NCI-H2029 treated with DMSO at 0.1 percent for 48 hours (cell line): ENCODE measurements at places on chromosomes 5 and 9.

DNA sequence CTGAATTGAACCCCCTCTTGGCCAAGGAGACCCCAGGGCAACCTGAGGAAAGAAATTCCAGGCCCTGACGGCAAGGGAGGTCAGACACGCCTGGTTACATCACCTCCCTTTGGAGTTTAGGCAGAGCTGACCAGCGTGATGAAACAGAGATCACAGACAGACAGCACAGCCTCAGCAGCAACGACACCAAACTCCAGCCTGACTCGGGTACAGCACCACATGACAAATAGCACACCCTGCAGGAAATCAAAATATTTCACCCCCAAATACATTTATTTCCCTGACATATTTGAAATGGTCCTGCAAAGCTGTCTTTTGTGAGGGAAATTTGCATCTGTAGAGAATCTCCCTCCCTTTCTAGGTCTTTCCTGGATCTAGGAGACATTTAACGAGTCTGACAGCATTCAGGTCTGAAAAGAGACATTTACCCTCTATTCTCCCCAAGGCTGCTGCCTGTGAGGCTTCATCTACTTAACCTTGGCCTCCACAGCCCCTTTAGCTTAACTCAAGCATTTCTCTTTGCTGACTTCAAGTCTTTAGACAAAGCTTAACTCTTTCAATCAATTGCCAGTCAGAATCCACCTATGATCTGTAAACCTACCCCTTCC, 2.6 kb downstream of the QSOX2 start:
- no peak for DNase-seq

DNA sequence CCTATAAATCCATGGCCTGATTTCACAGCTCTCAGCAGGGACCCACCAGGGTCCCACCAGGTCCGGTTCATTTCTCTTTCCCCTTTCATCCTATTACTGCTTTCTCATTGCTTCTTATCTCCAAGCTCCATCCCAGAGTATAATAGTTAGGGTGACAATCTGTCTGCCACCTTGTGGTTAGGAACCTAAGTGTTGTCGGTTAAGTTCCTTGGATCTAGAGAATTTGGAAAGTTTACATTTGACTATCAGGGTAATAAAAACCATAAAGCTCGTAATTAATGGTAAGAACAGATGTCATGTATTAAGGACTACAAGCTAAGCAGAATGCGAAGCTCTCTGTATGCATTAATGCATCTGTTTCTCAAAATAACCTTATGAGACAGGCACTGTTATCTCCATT, 259.1 kb downstream of the SH3GL2 start:
- DNase-seq, result no peak

DNA sequence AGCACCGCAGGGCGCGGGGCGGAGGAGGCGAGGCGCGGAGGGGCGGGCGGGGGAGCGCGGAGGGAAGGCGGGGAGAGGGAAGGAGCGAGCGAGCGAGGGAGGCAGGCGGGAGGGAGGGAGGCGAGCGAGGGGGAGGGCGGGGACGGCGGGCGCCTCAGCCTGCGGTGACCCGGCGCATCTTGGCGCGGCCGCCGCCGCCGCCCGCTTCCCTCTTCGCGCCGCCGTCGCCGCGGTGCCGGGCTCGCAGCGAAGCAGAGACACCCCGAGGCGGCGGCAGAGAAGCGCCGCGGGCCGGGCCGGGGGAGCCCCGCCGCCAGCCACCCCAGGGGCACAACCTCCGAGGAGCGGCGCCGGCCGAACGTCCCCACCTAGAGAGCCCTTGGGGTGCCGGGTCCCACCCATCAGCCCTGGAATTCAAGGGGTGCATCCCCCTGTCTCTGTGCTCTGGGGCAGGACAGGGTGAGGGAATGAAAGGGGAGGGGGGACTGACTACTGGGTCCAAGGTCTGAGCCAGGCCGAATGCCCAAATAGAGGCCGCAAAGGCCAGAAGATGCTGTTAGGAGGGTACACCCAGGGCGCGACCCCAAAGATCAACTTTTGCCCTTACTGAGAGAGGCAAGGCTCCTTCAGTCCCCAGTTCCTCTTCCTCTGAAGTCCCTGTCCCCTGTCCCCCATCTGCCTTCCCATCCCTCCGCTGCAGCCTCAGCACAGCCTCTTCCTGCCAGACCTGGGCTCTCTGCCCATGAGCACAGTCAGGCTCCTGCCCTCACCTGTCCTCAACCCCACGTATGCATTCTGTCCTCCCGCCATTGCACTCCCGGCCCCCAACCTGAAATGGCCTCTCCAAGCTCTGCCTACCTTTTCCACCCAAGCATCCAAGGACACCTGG, at the start of gene ADAMTS2:
TSS of gene ADAMTS2 (minus strand) at position 29 of the 889 bp plus-strand sequence. CDS start 133 bp downstream, outside the sequence.
- no peak for DNase-seq

DNA sequence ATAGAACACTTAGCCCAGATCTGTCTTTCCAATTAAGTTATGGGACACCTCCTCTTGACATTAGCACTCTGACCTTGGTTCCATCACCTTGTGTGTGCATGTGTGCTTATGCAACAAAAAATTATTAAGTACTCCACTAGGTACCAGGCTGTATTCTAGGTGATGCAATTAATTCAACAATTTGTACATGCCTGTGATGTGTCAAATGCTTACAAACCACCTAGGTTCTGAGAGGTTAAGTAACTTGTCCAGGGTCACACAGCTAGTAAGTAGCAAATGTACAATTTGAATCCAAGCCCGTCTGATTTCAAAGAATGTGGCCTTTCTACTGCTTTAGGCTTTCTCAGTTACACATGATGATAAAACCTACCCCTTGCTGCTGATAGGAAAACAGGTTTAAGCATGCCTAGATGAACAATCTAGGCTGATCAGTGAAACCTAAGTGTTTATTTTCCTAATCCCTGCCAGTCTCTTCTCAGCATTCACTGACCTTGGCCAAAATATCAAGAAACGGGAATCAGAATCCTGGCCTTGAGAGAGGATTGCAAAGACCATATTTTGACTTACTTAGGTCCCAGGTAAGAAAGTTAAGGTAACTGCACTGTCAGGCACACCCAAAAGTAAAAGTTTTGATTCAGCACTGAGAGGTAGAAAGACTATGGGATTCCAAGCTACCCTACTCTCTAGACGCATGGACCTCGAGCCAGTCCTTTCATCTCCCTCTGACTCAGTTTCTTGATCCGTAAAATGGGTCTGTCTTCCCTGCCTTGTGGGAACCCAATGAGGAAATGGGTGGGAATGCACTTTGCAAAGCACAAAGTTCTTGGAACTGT, 1.0 kb downstream of the TBC1D2 start:
- no peak for DNase-seq

DNA sequence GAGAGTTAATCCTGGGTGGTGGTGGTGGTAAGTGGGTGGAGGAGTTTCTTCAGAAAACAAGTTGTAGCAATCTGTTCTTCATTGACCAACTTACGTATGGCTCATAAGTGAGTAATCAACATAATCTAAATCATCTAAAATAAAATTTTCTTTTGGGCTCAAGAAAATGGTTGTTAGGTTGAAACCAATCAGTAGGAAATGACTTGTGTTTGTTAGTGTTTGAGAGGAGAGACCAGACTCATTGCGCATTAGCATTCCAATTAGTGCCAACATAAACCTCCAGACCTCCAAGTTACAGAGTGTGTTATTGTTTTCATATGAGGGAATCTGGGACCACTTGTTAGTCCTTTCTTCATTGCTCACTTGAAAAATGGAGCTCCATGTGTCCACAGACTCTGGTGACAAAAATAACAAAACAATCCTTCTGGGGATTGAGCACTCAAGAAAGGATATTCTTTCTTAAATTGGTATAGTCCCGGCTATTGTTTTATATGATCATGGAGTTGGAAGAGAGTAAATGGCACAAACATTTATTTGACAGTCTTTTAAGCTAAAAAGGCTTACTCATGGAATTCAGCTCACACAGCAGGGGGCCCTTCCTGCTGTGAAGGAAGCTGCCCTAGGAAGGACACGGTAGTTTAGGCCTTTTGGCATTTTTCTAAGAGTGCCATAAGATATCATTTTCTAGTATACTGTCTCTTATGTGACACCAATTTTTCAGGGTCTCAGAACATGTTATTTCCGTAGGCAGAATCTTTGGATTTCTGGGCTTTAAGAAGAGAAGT, 441.1 kb downstream of the EBF1 start:
- no peak for DNase-seq

GRCh38 chr9:130172858-130173665, 858 bp downstream of the NCS1 start:
- no peak for DNase-seq

DNA sequence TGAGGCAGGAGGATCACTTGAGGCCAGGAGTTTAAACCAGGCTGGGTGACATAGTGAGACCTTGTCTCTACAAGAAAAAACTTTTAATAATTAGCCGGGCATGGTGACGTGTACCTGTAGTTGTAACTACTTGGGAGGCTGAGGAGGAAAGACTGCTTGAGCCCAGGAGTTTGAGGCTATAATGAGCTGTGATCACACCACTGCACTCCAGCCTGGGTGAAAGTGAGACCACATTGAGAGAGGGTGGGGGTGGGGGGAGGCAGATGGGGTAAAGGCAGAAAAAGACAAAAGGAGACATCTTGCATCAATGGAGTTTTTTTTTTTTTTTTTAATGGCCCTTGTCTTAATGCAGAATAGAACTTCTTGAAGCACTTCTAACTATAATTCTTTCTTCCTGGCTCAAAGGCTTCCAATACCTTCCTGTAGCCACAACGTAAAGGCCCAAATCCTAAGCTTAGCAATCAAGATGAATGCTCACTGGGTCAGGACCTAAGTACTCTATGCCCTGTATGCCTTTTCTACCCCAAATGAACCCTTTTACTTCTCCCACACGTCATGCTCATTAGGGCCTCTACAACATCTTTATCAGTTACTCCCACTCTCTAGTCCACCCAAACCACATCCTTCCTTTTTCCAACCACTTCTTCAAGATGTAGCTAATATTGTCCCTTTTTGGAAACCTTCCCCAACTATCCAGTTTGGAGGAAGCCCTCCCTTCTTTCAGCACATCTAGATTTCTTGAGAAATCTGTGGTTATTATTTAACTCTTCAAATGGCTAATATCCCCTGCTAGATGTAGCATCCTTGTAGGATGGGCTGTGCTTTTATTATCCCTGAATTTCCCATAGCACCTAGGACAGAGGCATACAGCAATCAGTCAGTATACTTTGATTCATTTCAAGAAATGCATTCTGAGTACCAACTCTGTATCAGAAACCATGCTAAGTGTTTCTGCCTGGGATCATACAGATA, 40.8 kb downstream of the CSF2 start:
- DNase-seq, result no peak

DNA sequence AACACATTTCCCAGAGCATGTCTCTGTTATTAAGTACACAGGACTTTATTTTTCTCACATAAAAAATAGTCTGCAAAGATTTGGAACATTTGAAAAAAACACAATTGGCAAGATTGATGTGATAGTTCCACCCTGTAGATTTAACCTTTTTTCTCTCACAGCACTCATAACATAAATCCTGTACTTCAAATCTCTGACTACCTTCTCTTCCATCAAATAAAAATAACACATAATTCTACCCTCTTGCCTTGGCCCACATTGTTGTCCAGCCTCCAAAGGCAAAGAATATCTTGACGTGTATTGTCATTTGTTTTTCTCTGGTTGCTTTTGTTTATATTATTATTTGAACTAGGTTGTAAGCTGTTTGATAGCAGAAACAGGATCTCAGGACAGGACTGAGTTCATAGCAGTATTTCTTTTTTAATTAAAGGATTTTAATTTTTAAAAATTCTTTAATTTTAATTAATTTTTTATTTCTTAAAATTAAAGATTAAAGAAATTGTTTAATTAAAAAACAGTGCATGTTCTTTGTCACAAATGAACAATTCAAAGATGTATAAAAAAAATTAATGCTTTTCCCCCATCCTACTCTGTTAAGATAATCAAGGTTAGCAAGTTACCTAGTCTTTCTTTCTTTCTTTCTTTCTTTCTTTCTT, 69.1 kb upstream of the PCSK1 start:
- no peak for DNase-seq

- no peak for DNase-seq
Measured at GRCh38 chr5:117761186-117761585, 1186.6 kb upstream of the SEMA6A start.

- DNase-seq, result no peak
Measured at GRCh38 chr5:168305281-168305680, 13.8 kb downstream of the WWC1 start.

GRCh38 chr5:129022599-129022998, 57.3 kb downstream of the SLC27A6 start:
- DNase-seq, result no peak

- no peak for DNase-seq
Measured at GRCh38 chr9:74407166-74407565, 90.0 kb upstream of the RORB start.

- DNase-seq, result no peak
Measured at GRCh38 chr5:94807985-94808384, 189.5 kb downstream of the SLF1 start.

DNA sequence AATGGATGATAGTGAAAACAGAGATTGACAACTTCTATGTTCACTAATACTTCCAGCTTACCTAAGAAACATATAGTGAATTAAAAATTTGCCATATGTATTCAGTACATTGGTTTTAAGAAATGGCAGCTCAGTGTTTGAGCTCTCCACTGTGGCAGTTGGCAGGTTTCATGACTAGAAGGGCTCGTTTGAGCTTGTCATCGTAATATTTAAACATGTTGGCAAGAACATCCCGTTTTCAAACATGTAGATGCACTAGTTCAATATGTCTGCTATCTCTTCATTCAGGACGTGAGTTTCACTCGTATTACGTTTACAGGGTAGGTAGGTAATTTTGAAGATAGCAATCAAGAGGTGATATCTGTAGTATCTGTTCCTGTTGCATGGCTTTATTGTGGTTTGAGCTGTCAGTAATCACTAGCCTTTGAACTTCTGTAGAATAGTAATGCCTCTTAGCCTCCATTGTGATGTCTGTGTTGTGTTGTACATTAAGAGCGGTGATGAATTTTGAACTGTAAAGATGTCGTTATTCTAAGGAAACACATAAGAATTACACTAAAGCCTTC, 74.8 kb downstream of the NLN start:
- DNase-seq, result no peak

- DNase-seq, result no peak
Measured at GRCh38 chr9:88829276-88829675, 162.0 kb upstream of the S1PR3 start.

GRCh38 chr9:122350577-122351355, 20.1 kb upstream of the PTGS1 start:
- DNase-seq, result peak; percentile 31
